ENCODE measurements at places on chromosomes 3 and 15.

- DNase-seq: no peak
Measured at GRCh38 chr3:186483611-186484340, 60.4 kb downstream of the CRYGS start.

- DNase-seq: no peak
Measured at GRCh38 chr15:71005895-71006294, 109.4 kb upstream of the THSD4 start.

- DNase-seq: no peak
Measured at GRCh38 chr3:14771593-14772497, 46.9 kb upstream of the FGD5 start.

- no peak for DNase-seq
Measured at GRCh38 chr15:27545494-27546255, 553.4 kb downstream of the OCA2 start.

DNA sequence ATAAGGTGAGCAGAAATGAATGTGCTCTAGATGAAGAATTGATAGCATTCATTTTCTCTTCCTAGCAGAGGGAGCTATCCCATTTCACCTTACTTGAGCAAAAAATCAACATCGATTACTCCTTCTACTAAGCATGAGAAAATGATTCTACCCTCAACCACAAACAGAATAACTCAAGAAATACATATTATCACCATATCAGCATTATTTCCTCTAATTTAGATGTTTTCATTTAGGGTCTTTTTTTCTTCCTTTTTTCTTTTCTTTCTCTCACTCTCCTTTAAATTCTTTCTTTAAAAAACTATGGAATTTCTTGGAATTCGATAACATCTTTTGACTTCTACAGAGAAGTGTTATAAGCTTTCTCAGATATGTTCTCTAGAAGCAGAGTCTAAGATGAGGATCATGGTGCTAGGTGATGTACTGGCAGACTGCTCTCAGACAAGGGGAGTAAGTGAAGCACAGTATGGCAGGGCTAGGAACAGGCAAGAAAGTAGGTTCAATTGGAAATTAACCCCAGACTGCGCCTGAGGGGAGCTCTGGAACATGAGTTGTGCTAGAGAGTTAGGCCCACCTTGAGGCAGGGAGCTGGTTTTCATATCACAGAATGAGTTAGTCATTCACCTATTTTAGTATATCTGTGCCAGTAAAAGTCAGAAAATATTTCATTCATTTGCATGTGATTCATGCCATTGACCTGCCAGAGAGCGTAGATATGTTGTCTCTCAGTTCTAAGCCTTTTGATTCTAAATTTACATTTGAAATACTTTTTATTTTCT lies 279.2 kb upstream of the KCNH8 start:
- no peak for DNase-seq

DNA sequence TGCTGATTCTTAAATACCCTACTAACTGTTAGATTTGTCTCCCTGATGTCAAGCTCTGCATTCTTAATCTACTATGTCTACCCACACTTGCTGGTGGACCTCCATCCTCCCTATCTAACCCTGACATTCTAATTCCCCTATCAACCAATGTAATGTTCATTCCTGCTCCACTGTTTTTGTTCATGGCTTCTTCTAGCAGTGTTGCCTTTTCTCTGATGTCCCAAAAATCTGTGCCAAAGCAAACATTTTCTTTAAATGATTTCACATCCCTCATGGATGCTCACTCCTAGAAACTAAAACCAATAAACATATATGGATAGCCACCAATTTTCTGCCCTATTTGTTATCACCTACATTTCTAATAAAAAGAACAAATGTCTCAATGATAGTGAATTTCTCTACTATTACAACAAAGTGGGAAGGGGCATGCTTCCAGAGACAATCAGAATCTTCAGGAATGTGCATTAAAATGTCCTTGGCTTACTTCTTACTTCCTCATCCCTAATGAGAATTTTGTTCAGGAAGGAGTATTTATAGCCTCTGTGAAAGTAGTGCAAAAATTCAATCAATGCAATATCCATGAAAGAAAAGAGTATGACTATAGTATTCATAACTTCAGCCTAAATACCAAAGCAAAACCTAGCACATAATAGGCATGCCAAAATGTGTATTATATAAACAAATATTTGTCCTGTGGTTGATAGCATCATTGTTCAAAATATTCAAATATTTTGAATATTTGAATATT lies 273.3 kb downstream of the ZNF385D start:
- no peak for DNase-seq

- no peak for DNase-seq
Measured at GRCh38 chr3:54476891-54477290, 354.5 kb downstream of the CACNA2D3 start.

DNA sequence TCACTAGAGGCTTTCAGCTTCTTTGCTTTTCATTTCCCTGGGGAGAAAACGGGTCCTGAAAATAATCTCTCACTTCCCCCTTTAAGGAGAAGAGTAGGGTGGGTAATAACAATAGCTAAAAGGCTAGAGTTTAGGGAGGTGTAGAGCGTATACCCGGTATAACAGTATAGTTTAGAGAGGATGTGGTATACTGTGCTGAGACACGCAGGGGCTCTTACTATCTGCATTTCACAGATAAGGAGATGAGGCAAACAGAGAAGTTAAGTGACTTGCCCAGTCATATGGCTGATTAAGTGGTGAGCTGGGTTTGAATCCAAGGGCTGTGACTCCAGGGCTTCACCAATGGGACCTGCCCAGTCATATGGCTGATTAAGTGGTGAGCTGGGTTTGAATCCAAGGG lies 15.0 kb upstream of the KCNMB3 start:
- DNase-seq: no peak

GRCh38 chr15:70701891-70702568 lies 61.3 kb downstream of the UACA start:
- no peak for DNase-seq

DNA sequence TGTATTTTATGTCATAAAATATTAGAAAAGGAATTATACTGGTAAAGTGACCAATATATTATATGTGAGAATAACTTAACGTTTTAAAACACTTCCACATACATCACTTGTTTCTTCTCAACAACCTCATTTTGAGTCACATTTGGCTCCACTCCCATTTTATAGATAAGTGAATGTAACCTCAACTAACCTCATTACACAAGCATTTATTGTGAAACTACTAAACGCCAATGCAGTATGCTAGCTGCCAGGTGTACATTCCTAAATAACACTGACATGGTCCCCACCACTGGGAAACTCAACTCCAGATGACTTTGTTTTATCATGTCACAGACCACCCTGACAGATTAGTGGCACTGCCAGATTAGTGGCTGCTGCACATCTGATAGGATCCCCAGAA lies 249.7 kb upstream of the CNTN4 start:
- DNase-seq: no peak

- DNase-seq: no peak
Measured at GRCh38 chr15:29434280-29434679, 164.7 kb upstream of the NSMCE3 start.

DNA sequence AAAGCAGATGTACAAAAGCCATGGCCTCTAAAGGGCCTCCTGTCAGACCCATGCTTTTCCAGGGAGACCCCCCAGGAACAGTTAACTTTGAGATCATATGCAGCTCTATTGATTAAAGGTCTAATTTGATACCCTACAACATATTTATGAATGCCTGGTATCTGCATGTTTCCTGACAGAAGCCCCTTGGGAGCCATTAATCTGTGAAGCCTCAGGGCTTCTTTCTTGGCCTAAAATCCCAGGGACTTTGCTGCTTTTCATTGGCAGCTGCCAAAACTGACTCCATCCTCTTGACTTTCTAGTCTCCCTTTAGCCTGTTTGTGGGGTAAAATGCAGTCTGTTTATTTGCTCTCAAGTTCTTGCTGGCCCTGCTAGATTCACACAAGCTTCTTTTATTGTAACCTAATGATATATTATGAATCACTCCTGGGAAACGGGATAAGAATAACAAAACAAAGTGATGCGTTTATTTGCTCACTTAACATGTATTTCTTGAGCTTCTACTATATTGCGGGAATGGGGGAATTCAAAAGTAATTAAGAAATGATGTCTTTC lies 257.0 kb downstream of the LSAMP start:
- no peak for DNase-seq

GRCh38 chr15:41782371-41783282 lies 8.3 kb downstream of the MAPKBP1 start:
- no peak for DNase-seq

DNA sequence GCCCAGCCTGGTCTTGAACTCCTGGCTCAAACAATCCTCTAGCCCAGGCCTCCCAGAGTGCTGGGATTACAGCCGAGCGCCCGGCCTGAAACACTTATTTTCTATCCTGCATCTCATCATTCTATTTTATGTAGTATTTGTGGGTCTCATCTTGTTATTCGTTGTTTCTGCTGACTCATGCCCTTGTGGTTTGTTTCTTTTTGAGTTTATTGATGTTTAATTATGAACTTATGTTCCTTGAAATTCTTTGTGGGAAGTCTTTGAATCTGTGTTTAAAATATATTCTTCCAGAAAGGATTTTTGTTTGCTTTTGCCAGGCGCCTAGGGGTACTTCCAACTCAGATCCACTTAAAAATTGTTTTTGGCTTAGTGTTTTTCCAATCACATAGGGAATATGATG lies 78.3 kb upstream of the C15orf39 start:
- DNase-seq: no peak

DNA sequence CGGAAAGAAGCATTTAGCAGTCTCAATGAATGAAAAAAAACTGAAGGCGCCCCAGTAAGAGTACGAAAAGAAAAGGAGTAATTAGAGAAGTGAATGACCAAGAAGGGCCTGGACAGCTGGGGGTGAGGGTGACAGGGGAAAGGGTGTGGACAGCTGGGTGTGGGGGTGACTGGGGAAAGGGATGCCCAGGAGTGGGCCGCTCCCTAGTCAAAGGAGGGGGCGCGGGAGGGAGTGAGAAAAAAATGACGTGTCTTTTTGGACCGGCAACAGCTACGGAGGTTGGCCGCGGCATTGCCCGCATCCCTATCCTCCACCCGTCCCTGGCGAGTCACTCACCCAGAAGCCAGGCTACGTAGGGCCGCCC lies 274 bp upstream of the ZCWPW2 start:
- DNase-seq: no peak

- no peak for DNase-seq
Measured at GRCh38 chr3:152557302-152557999, 277.5 kb upstream of the P2RY1 start.

GRCh38 chr3:52315006-52315405 lies 1.1 kb upstream of the DNAH1 start:
- DNase-seq: no peak

DNA sequence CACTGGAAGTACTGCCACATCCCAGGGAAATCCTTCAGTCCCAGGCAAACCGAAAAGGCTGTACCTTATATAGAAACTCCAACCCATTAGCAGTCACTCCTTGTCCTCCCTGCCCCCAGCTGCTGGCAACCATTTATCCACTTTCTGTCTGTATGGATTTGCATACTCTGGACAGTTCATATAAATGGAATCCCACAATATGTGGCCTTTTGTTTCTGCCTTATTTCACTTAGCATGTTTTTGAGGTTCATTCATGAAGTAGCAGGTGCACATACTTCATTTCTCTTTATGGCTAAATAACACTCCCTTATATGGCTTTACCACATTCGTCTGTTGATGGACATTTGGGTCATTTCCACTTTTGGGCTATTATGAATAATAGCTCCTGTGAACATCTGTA lies 51.6 kb upstream of the CMTM8 start:
- no peak for DNase-seq

- no peak for DNase-seq
Measured at GRCh38 chr3:179027326-179027900, 44.2 kb downstream of the ZMAT3 start.

GRCh38 chr3:72657666-72658065 lies 190.6 kb downstream of the SHQ1 start:
- peak; percentile 54 for DNase-seq

DNA sequence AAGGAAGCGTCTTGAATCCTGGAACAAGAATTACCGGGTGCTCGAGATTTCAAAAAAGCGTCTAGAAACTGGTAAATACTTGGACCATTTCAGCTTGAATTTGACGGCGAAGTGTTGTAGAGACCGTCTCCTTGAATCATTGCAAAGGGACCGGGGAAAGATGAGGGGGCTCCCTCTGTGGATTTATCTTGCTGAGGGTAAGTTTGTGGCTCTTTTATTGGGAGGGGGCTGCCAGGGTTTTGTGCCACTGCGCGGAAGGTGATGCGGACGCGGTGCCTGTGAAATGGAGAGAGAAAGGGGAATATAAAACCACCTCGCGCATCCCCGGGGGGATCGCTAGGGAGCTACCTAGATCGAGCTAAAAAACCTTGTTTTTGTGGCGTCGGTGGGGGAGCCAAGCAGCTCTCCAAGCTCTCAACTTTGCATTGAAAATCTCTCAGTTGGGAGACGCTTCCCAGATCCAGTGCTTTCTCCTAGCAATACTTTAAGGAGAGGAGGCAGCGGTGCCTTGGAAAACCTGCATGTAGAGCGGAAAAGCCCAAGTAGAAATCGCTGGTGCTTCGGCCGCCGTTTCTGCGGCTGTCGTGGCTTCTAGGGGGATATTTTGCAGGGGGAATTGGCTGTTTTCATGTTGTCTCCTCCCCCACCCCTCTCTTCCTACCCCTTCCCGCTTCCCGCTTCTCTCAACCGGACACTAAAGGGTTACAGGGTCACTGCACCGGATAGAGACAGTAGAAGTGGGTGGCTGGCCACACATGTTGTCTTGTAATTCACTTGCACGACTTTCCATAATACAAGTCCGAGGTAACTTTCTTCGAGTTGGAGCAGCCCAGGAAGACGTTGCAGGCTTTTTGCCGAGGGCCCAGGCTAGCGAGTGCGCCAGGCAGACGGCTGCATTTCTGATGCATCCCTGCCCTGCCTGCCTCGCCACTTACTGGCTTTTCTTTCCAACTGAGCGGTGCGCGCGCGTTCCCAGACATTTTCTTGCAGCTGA lies 187.6 kb downstream of the NLGN1 start:
- DNase-seq: peak; percentile 40

DNA sequence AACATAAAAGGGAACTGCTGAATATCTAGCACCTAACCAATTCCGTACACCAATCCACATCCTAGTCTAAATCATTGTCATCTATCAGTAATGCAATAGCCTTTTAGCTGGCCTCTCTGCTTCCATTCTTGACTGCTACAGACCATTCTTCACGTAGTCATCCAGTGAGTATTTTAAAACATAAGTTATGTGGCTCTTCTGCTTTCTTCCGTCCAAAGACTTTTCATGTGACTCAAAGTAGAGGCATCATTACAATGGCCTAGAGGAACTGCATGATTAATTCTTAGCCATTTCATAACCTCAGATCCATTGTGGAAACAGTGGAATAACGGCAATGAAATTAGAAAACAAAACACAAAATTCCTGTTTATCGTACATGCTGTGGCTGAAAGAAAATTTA lies 88.9 kb upstream of the CBLB start:
- no peak for DNase-seq

DNA sequence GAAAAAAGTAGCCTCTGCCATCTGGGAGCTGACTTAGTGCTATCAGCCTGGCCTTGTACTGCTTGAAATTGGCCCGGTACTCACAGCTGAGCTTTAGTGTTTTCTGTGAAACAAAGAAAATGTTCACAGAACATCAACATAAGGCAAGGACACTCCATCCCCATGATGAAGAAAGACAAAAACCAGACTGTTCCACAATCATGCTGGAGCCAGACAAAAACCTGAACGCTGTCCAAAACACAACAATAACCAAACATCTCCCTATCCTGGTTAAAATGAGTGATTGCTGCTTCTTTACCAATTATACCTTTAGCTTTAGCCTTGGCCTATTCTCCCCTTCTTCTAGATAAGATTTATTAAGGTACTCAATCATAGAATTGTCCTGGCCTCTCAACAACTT lies 153.9 kb downstream of the CPNE4 start:
- DNase-seq: no peak

- DNase-seq: peak; percentile 87
Measured at GRCh38 chr3:3666664-3667063, 132.6 kb upstream of the LRRN1 start.

GRCh38 chr15:72237029-72237852 lies 6.3 kb upstream of the PKM start:
- DNase-seq: peak; percentile 88
